ENCODE measurements at places on chromosomes 1 and 21.
A peak's percentile ranks its signal among the peaks of the same experiment; 100 is the strongest.

DNA sequence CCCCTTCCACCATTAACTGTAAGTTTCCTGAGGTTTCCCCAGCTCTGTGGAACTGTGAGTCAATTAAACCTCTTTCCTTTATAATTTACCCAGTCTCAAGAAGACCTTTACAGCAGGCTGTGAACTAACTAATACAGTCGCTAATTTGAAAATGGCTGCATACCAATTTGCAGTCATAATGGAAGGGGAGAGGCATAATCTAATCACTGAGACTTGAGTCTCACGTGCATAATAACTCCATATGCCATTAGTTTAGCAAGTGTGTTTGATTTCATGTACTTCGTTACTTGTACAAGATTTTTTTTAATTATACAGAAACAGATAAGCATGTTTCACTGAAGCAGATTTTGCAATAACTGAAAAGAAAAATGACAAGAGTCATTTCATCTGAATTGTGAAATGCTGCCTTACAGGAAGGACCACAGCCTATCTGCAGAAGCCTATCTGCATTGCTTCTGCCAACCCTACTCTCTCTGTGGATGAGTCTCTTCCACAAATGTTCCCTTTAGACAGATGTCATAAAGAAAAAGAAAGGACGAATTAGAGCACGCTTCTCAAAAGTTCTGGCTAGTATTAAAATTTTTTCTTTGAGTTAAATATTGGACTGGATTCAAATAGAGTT is 99.1 kb downstream of the PTGER3 start:
- no peak for DNase-seq

DNA sequence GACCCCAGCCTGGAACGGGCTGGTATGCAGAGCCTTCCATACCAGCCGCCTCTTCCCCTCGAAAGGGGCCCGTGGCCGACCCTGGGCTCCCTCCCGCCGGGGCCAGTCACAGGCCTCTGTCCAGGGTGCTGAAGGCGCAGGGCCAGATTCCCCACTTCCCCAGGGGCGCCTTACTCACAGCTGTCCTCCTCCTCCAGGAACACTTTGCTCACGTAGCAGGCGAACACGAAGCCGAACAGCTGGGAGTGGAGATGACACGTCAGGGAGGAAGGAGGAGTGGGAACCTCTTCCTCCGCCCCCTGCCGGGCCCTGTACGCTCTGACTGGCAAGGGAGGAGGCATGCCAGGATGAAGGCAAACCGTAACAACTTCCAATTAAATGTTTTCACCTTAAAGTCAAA is 57.3 kb downstream of the NKAIN1 start:
- DNase-seq, result peak; percentile 67

- no peak for DNase-seq
Measured at GRCh38 chr1:162182090-162182489, 112.6 kb downstream of the NOS1AP start.

- DNase-seq, result no peak
Measured at GRCh38 chr1:196387766-196388165, 220.5 kb downstream of the KCNT2 start.

GRCh38 chr1:41617336-41617735 is 132.9 kb upstream of the EDN2 start:
- no peak for DNase-seq

DNA sequence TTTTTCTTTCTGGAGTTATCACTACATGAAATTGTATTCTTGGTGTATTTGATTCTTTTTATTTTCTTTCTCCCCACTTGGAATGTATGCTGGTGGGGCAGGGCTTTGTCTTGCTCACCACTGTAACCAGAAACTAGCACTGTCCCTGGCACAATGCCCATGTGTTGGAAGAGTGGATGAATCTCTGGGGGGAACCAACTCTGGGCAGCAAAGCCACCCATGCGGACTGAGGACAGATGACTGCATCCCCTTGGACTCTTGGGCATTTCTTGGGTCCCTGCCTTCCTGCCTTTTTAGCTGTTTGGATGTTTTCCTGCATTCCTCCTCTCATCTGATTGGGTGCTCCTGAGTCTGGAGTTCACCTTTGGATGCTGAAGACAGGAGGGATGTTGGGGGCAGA is 6.1 kb downstream of the CYP4B1 start:
- no peak for DNase-seq

- DNase-seq, result no peak
Measured at GRCh38 chr1:51444534-51445192, 74.4 kb downstream of the EPS15 start.

GRCh38 chr1:202010180-202011015 is at the start of gene ELF3:
ELF3 (plus strand) TSS chr1:202010587; CDS start chr1:202011137, 550 bp downstream.
- no peak for DNase-seq

DNA sequence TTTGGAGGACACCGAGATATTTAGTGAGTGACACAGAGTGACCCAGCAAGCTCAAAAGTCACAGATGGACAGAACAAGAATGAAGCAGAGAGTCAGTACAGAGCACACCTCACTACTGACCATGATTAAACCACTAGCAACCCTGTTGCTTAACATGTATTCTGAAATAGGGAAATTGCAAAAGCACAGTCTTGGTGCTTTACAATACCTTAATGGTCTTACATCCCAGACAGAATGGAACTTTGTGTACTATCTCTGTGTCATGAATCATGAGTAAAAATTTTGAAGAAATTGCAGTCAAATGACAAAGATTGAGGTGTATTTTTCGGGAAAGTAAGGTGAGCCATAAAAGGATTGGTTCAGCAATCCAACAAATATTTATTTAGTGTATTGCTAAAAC is 2.7 kb upstream of the SAMSN1 start:
- peak; percentile 97 for DNase-seq

- no peak for DNase-seq
Measured at GRCh38 chr21:39863111-39863510, 4.1 kb upstream of the PCP4 start.

DNA sequence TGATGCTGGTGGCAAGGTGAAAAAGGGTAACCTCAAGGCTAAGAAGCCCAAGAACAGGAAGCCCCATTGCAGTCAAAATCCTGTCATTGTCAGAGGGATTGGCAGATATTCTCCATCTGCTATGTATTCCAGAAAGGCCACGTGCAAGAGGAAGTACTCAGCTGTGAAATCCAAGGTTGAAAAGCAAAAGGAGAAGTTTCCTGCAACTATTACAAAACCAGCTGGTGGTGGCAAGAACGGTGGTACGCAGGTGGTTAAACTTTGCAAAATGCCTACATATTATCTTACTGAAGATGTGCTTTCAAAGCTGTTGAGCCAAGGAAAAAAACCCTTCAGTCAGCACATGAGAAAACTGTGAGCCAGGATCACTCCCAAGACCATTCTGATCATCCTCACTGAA is 13.7 kb upstream of the VPS45 start:
- DNase-seq, result peak; percentile 53

DNA sequence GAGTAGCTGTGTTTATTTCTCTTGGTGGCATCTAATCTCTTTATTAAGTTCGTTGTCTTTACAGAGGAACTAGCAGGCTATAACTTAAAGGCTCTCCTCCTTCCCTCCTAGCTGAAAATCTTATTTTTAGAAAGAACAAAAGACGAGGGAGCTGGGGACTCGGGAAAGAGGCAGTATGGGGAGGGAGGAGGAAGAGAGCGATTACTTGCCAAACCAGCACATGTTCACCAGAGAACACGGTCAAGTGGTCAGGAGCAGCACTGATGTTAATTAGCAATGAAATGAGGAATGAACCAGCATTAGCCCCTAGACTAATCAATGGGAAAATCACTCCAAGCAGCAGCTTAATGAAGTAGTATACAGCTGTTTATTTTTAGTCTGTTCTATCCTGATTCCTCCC is 171.3 kb upstream of the ESRRG start:
- no peak for DNase-seq

- no peak for DNase-seq
Measured at GRCh38 chr1:228336308-228337030, 70.2 kb downstream of the TRIM11 start.

DNA sequence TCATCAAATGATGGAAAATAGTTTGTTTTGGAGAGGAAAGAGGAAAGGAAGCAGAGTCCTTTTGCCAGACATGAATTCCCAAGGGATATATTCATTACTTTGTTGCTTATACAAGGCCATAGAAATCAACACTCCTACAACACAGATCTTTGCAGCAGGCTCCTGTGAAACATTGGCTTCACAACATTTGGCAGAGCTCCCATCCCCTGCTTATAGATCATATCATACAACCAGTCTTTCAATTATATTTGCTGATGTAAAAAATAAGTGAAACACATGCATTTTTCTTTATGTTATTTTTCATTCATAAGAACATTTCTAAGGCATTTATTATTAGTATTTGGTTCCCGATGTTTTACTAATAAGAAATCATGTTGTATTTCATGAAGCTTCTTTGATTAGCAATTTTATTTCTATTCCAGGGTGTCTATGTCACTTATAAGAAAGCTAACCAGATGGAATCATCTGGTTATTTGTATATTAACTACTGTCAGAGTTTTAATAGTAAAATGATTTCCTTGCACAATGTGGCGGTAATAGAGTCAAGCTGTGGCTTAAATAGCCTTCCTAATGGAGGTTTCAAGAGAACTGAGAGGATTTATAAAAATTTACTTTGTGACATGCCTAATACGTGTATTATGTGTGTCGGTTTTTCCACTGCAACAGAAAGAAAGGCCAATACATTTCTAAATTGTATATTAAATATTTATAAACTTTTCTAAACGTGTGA is 470.3 kb upstream of the NCAM2 start:
- no peak for DNase-seq

GRCh38 chr21:31665397-31665796 is 5.9 kb downstream of the SOD1 start:
- no peak for DNase-seq

DNA sequence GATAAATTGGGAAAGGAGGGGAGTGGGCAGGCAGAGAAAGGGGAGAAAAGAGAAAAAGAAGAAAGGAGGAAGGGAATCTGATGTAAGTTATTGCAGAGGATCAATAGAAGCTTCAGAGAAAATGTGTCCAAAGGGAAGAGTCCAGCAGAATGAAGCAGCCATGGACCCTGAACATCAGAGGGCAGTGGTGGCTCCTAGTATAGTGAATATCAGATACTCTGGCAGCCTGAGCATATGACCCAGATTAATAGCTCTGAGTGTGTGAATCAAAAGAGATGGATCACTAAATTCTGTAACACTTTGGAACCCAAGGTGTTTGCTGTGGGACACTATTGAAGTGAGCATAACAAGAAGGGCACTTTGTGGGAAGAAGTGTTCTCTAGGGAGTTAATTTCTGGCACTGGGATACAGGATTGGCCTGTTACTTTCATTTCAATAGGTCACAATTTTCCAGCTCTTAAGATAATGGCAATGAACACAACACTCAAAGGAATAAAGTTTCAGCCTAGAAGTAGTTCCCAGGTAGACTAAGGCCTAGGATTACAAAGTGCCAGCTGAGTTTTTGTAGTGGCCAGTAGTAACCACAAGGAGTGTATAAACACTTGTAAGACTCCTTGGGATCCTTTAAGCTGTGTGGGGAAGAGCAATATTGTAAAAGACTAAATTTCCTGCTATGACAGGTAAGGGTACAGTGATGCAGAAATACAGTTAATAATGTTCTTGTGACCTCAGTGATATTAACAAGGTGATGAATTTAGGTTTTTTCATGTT is 164.5 kb upstream of the BEND5 start:
- DNase-seq, result no peak

- peak; percentile 18 for DNase-seq
Measured at GRCh38 chr1:203480525-203481084, 5.0 kb downstream of the PRELP start.

GRCh38 chr1:153571706-153572105 is 6.1 kb upstream of the S100A2 start:
- DNase-seq, result no peak

GRCh38 chr1:156705321-156705917 is at the start of gene CRABP2:
CRABP2 (minus strand) TSS chr1:156705583; CDS start chr1:156705446, 137 bp downstream.
- DNase-seq, result no peak

GRCh38 chr1:118116401-118116800 is 68.6 kb downstream of the SPAG17 start:
- DNase-seq, result no peak

DNA sequence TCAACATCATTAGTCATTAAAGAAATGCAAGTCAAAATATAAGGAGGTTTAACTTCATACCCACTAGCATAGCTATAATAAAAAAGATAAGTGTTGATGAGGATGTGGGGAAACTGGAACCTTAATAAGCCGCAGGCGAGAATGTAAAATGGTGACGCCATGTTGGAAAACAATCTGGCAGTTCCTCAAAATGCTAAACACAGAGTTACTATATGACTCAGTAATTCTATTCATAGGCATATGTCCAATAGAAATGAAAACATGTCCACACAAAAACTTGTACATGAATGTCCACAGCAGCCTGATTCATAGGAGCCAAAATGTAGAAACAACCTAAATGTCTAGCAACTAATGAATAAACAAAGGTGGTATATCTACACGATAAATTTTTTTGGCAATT is 23.2 kb downstream of the DDX59 start:
- DNase-seq, result peak; percentile 86

- DNase-seq, result no peak
Measured at GRCh38 chr1:207040181-207040533, 7.6 kb upstream of the C1orf116 start.

DNA sequence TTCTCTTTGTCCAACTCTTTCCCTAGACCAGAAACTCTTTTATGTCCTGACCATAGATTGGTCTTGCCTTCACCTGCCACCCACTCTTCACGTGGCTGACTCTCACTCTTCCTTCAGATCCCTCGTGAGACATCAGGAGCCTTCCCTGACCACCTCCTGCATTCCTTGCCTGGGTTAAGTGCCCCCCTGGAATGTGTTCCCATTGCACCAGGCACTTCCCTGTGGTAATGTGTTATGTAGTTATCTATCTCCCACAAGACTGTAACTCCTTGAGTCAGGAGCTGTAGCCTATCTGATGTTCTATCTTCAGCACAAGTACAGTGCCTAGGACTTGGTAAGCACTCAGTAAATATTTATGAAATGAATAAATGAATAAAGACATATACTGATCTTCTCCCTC is 111.2 kb upstream of the CTTNBP2NL start:
- no peak for DNase-seq

GRCh38 chr1:88773540-88774150 is 89.6 kb downstream of the PKN2 start:
- DNase-seq, result no peak

GRCh38 chr1:29520571-29521437 is 284.5 kb downstream of the PTPRU start:
- no peak for DNase-seq

- DNase-seq, result no peak
Measured at GRCh38 chr1:234950598-234950997, 178.0 kb downstream of the TOMM20 start.

GRCh38 chr1:114015075-114015474 is 35.8 kb downstream of the OLFML3 start:
- no peak for DNase-seq
